Choroid plexus epithelial cell (primary cell): ENCODE measurements at places on chromosomes 16 and 17.
A peak's percentile ranks its signal among the peaks of the same experiment; 100 is the strongest.

DNA sequence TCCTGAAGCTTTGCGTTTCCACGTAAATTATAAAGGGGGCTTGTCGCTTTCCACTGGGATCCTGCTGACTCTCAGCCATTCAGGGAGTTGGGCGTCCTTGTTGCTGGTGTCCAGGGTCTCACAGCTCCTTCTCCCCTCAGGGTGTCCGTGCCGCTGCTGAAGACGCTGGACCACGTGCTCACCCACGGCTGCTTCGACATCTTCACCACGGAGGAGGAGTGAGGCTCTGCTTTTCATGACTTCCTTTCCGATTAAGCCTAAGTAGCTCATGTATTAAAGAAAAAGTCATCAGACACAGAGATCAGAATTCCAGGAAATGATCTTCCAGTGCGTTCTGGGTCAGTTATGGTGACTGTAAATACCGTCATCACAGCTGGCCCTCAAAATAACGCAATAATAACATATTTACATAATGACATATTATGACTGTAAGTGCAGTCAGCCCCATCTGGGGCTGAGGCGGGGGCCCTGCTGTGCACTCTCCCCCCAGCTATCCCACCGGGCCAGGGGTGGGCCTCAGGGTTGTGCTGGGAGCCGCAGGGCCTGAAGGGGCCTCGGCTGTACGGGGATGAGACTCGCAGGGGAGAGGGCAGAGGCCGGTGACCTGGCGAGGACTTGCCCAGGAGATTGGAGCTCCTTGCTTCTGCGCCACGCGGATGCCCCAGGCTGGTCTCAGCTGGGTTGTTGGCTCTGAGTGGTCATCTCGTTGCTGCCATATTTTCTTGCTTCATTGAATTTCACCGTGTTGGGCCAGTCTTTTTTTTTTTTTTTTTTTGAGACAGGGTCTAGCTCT is 92.9 kb upstream of the ZNF750 start:
- DNase-seq, result peak; percentile 76

GRCh38 chr17:65677932-65678331 is 116.5 kb upstream of the AXIN2 start:
- DNase-seq, result peak; percentile 28

DNA sequence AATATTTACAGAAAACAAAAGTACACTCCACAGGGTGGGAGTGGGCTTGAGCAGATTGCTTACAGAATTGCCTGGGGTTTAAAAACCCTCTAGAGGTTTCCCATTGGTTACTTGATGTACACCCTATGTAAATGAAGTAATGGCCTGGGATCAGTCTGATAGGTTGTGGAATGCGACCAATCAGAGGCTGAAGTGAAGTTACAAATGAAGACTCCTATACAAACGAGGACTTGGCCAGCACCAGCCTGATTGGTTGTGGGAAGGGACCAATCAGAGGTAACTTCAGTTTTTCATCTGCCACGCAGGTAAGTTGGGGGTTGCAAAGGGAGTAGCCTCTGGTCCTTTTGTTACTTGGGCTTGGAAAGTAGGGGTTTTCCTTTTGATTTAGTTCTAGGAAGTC is 8.8 kb downstream of the EEF2K start:
- DNase-seq, result no peak

DNA sequence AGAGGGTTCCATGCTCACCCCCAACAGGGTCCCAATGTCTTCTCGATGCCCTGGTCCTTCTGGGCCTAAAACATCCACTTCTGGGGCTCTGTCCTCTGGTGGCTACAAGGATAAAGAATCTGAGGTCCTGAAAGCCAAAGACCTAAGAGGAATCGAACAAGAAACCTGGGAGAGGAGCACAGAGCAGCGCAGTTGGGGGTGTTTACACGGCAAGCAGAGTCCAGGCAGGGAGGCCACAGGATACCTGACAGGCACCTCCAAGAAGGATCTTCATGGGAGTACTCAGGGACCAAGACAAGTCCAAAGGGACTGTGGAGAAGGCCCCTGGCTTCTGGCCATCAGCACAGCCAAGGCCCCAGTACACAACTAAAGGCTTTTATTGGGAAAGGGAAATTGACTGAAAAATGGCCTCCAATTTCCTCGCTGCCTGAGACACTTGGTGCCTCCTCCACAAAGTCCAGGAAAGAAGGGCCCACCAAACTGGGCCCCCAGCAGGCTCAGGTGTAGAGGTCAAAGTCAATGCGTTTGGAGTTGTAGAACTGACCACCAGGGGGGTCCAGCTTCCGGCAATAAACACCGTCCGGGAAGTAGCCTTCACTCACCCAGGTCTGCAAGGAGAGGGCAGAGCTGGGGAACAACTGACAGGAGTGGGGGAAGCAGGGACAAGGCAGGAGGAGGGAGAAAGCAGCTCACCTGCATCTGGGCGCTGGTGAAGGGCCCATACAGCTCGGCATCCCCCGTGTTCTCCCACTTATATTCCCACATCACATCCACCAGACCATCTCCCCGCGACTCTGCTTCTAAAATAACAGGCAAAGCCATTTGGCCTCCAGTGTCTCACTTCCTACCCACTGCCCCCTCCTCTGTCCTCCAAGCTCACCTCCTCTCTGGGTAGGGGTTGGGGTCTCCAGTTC is 2.4 kb downstream of the CD2BP2 start:
- DNase-seq, result no peak

DNA sequence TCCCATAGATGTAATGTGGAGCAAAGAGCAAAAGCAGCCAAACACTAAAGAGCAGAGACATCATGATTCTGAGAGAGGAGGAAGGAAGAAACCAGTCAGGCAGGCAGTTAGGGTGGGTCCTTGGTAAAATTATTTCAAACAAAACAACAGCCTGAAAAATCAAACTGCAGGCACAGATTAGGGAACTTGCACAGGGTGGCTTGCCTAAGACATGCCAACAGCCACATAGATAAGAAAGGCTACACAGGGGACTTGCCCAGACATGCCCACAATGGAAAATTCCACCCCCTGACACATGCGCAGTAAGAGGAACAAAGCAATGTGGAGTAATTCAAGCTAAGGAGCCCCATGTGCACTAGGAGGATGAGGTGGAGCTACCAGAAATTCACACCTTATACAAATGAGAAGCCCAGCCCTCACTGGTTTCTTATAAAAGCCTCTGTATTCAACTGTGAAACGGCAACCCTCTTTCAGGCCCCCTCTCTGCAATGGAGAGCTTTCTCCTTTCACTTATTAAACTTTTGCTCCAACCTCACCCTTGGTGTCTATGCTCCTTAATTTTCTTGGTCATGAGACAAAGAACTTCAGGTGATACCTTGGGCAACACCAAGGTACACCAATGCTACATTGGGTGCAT is 7.3 kb upstream of the GAS7 start:
- DNase-seq, result no peak

- no peak for DNase-seq
These were observed 286.1 kb downstream of the SEC14L1 start for GRCh38 chr17:77426676-77427386.

DNA sequence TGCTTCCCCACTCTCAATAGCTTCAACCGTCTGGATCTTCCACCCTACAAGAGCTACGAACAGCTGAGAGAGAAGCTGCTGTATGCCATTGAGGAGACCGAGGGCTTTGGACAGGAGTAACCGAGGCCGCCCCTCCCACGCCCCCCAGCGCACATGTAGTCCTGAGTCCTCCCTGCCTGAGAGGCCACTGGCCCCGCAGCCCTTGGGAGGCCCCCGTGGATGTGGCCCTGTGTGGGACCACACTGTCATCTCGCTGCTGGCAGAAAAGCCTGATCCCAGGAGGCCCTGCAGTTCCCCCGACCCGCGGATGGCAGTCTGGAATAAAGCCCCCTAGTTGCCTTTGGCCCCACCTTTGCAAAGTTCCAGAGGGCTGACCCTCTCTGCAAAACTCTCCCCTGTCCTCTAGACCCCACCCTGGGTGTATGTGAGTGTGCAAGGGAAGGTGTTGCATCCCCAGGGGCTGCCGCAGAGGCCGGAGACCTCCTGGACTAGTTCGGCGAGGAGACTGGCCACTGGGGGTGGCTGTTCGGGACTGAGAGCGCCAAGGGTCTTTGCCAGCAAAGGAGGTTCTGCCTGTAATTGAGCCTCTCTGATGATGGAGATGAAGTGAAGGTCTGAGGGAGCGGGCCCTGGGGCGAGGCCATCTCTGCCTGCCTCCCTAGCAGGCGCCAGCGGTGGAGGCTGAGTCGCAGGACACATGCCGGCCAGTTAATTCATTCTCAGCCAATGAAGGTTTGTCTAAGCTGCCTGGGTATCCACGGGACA is 11.1 kb upstream of the CLEC18A start:
- no peak for DNase-seq

DNA sequence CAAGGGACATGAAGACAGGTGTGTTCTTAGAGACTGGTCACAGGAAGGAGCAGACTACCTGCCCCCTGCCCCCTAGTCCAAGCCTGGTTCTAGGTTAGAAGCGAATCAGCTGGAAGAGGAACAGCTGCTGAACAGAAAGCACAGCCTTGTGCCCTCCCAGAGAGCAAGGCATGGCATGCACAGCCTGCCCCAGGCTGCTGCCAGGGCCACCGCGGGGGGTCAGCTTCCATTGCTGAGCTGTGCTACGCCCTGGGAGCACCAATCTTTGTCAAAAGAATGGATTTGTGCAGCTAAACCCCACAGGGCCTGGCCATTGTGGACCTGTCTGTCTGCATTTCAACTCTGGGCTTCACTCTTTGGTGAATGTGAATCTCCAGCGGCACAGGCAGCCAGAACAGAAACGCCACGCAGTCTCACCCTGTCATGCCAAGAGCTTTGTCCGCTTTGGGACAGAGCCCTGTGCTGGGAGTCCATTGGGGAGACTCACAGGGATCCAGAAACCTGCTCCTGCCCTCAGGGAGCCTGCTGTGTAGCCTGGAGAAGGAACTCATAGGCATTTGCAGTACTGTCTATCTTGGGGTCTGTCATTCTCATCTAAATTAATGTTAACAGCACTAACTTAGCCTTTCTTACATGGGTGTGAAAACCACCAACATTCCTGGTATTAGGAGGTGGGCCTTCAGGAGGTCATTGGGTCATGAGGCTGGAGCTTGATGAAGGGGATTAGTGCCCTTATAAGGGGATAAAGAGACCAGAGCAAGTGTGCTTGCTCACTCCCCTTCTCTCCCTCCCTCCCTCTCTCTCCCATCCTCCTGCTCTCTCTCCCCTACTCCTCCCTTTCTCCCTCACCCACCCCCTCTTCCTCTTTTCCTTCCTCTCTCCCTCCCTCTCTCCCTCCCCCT is 25.6 kb upstream of the CDRT4 start:
- no peak for DNase-seq

- no peak for DNase-seq
These were observed 422.1 kb upstream of the CDH5 start for GRCh38 chr16:65944361-65944760.

DNA sequence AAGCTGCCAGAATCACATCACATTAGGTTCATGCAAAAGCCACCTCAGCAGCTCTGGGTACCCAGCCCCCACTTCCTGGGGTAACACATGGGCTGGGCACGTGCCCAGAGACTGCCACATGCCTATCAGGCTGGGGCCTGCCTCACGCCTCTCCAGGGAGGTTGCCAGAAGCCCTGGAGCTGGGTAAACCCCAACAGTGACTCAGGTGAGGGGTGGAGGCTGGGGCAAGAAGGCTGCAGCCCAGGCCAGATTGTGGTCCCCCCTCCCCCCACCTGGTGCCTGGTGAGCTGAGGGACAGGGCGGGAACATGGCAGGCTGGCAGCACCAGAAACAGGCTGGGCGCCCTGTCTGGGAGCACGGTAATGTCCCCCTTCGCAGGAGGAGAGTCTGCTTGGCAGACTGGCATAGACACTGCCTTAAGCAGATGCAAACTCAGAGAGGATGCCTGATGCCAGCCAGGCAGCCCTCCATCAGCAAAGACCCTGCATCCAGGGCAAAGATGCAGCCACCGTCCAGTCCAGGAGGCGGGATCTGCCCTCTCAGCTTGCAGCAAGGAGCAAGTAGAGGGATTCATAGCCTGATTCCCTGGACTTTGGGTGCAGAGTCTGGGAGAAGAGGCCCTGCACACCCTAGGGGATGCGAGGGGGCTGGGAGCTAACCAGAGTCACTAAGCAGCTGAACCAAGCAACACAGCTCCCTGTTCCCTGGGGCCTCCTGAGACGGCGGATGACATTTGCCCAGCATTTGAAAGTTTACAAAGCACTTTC is 28.8 kb downstream of the NGFR start:
- no peak for DNase-seq

DNA sequence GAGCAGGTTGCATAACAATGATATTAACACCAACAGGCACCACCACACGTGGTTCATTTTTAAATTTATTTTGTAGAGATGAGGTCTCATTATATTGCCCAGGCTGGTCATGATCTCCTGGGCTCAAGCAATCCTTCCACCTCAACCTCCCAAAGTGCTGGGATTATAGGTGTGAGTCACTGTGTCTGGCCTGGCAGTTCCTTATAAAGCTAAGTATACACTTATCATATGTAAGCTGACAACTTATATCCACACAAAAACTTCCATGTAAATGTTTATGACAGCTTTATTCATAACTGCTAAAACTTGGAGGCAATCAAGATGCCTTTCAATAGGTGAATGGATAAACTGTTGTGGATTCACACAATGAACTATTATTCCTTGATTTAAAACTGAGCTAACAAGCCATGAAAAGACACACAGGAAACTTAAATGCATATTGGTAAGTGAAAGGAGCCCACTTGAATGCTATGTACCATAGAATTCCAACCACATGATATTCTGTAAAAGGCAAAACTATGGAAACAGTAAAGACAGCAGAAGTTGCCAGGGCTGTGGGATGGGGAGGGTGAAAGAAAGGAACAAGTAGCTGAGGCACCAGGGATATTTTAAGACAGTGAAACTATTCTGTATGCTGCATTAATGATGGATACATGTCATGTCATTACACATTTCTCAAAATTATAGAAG is 156.5 kb upstream of the KCNJ18 start:
- DNase-seq, result no peak

GRCh38 chr17:78010759-78011158 is 52.3 kb downstream of the TNRC6C start:
- peak; percentile 15 for DNase-seq

DNA sequence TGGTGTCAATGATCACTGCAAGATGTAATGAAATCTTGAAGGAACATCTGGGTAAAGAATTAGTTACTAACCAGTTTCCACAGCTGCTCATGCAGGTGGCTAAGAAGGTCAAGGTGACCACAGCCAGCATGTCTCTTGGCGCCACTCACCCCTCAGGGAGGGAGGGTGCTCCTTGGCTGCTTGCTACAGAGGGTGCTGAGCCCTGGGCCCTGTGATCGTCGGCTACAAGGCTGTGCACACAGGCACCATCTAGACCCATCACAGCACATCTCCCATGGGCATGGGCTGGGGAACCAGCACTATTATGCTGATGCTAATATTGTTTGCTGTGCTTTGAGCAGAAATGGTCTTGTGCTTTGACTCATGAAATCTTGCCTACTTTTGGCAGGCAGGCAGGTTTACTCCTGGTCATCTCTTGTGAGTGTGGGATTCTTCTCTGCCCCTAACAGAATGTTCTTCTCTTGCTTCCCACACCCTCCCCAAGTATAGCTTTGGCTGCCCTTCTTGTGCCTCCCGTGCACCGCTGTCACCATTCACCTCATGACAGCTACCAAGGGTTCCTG is 36.4 kb downstream of the TXNDC11 start:
- peak; percentile 49 for DNase-seq

DNA sequence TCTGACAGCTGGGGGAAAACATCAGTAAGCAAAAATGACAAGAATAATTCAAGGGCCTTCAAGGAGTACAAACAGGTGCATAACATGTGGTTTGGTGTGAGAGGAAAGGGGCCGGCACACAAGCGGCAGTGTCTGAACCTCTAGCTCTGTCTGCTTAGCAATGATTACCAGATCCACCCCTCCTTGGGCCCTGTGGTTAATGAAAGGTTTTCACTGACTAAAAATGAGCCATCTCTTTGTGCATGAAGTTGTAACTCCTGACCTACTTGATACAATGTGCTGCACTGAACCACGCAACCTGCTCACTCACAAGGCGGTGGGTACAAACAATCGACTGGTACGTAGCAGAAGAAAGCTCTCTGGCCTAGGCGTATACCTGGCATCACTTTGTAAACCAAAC is 15.1 kb downstream of the FAM117A start:
- DNase-seq, result no peak
